NCI-H1105 treated with DMSO at 0.1 percent for 48 hours (cell line): ENCODE measurements at places on chromosomes 4 and X.

- DNase-seq: no peak
These were observed 9.8 kb upstream of the FAM3A start for GRCh38 chrX:154525606-154526490.

DNA sequence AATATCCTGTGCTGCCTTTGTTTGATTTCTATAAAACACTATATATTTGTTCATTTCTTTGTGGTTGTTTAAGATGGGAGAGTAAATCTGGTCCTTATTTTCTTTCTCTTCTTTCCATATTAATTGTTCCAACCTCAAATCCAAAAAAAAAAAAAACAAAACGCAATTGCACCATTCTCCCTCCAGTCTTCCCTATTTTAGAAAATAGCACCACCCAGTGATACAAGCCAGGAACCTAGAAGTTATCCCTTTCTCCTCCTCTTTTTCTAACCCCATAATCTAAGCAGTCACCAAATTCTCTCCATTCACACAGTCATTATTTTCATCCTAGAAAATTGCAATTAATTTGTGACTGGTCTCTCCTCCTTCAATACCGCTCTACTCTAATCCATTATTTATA is 107.8 kb downstream of the GABRA3 start:
- no peak for DNase-seq

DNA sequence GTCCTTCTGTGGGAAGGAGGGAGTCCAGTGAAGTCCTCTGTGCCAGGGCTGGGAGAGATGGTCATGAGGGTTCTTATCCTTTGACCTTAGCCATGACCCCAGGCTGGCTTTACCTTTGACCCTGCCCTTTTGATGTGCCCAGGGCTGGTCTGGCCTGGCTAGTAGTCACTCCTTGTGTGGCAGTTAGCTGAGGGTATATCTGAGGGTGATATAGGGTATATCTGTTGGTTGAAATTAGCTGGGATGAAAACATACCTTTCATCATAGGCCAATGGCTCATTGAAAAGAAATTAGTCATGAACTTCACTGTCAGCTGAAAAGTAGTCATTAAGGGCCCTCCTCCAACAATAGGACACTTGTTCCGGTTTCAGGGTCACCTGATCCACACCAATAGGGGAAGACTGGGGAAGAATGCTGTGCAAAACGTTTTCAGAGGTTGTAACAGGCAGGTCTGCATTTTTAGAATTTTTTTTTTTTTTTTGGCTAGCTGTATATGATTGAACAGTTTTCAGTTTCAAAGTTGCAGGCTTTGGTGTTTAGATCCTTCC is 74.6 kb upstream of the STOX2 start:
- DNase-seq: no peak

- DNase-seq: no peak
These were observed 1.6 kb downstream of the PAPSS1 start for GRCh38 chr4:107718351-107718965.

DNA sequence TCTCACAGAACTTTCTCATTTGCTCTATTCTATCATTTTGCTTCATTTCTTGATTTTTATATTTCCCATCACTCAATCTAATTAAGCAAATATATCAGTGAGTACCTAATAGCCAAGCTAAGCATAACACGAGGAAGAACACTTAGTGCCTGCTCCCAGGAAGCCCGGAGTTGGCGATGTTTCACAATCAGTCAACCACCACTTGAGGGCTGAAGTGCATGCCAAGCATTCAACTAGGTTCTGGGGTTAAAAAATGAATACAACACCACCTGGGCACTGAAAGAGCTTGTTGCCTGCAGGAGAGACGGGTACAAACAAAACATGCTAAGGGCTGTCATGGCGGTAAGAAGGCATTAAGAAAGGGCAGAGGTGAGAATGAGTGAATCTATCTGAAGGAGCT is 47.5 kb downstream of the UCHL1 start:
- DNase-seq: no peak

- DNase-seq: no peak
These were observed 105.8 kb upstream of the RPS6KA3 start for GRCh38 chrX:20372533-20372932.

DNA sequence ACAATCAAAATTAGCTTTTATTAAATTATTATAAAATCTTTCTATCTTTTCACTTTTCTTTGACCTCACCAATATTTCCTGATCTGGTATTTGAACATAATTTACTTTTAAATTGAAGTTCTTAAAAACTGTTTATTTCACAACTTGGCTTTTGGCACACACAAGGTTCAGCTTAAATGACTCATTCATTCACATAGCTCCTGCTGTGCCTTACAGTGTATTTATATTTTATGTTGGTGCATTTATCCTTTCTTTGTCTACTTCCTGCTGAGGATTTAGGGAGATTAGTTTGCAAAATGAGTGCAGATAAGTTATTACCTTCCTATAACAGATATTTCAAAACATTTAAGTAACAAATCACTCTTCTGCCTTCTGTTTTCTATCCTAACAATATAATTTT is 430.6 kb downstream of the DTHD1 start:
- no peak for DNase-seq

- no peak for DNase-seq
These were observed 206.2 kb downstream of the PABPC4L start for GRCh38 chr4:133995243-133995960.

GRCh38 chrX:151538190-151539122 is 25.0 kb upstream of the PASD1 start:
- no peak for DNase-seq

DNA sequence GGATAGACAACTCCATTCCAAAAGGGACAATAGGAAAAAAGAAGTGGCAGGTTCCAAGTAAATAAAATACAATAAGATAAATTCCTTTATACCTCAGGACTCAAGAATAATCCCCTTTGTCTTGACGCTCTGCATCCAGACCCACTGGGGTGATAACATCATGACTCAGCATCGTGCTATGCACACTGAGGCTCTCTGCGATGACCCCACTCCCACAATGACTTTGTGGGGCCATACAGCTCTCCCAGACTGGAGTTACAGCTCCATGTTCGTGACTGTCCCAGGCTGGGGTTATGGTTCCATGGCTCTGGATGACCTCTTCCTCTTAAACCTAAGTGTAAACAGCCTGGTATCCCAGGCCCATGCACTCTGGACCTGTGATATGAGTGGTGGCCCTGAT is 254.5 kb upstream of the ADGRL3 start:
- no peak for DNase-seq

- DNase-seq: no peak
These were observed 75.8 kb upstream of the AFF2 start for GRCh38 chrX:148424570-148424969.

- DNase-seq: no peak
These were observed 37.0 kb downstream of the SEPSECS start for GRCh38 chr4:25123236-25123635.

GRCh38 chr4:20395160-20395773 is 143.6 kb downstream of the SLIT2 start:
- DNase-seq: peak; percentile 86

DNA sequence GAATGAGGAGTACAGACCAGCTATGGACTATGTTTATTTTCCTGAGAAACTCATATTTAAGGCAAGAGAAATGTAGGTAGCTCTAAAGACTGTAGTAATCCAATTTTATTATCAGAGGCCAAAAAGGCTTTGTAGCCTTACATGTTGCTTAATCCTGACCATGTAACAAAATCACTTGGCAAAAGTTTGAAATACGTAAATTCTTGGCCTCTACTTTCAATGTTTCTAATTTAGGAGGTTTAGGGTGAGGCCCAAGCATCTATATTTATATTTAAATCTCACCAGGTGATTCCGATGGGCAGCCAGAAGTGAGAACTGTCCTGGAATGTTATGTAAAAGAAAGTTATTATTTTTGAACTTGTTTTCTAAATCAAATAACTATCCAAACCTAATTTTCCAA is 289.7 kb downstream of the IL1RAPL1 start:
- no peak for DNase-seq

DNA sequence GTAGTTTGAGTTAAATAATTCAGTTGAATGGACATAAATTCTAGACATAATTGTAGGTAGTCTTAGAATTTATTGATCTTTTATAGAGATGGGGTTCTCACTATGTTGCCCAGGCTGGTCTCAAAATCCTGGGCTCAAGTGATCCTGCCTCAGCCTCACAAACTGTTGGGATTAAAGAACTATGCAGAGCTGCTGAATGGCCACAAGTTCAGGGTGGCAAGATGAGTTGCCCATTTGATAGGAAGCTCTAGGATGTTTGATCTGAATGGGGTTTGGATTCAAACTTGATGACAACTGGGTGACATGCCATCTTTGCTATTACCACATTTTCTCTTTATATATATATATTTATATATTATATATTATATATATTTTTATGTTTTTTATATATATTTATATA is 3.6 kb downstream of the RPL36A start:
- no peak for DNase-seq

GRCh38 chrX:103941201-103941975 is 21.0 kb upstream of the TMSB15B start:
- DNase-seq: peak; percentile 22

DNA sequence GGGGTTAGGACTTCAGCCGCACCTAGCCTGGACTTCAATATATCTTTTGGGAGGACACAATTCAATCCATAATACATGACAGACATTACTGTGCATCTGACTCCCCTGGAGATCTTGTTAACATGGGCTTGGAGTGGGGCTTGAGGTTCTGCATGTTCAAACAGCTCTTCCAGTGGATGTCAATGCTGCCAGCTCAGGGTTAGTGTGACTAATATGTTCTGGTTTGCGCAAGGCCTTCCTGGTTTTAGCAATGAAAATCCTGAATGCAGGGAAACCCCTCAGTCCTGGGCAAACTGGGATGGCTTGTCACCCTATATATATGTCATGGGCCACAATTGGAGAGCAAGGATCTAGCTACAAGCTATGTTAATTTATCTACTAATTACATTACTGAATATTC is 2.7 kb upstream of the TSPAN7 start:
- no peak for DNase-seq

DNA sequence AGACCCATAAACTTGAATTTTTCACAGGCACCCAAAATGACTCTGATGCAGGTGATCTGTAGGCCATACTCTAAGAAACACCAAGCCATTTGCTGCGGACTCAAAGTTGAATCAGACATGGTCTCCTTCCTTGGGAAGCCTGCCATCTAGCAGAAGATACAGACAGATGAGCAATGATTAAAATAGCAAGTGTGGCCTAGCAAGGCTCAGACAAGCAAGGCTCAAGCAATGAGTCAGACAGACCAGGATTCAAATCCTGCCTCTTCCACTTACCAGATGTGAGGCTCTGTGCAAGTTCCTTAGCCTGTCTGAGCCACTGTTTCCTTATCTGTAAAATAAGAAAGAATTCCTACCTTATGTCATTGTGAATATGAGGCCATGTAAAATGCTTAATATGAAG is 2.3 kb downstream of the CCDC149 start:
- no peak for DNase-seq

- DNase-seq: no peak
These were observed 700.7 kb downstream of the PCDH18 start for GRCh38 chr4:136831553-136831952.

DNA sequence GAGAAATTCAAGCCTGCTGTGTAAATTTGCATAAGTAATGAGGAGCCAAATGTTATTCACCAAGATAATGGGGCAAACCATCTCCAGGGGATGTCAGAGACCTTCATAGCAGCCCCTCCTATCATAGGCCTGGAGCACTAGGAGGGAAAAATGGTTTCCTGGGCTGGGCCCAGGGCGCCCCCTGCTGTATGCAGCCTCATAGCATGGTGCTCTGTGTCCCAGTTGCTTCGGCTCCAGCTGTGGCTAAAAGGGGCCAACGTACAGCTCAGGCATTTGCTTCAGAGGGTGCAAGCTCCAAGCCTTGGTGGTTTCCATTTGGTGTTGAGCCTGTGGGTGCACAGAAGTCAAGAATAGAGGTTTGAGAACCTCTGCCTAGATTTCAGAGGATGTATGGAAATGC is 859.3 kb downstream of the RPA4 start:
- no peak for DNase-seq
